ENCODE measurements at places on chromosomes 1 and 21.

GRCh38 chr1:101185421-101185820, 51.4 kb upstream of the S1PR1 start:
- no peak for DNase-seq

GRCh38 chr1:203340112-203340790, 10.7 kb downstream of the FMOD start:
- DNase-seq, result peak; percentile 68

DNA sequence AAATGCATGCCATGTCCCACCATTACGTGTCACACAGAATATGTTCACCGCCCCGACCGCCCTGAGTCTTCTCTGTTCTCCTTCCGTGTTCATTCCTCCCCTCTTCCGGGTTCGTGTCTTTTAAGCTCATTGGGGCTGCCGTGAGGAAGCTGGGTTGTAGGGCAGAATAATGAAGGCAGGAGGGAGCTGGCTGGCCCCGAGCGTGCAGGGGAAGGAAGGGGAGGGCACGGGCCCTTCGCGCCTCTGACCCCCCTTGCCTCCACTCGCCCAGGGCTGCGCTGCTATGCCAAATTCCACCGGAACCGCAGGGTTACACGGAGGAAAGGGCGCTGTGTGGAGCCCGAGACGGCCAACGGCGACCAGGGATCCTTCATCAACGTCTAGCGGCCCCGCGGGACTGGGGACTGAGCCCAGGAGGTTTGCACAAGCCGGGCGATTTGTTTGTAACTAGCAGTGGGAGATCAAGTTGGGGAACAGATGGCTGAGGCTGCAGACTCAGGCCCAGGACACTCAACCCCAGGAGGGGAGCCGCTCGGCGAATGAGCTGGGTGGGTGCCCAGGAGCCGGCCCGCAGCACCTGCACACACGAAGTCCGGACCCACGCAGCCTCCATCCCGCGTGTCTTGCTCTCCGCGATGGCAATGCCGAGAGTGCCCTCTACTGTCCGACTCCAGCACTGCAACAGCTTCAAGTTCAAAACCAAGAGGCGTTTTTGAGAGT, 16.5 kb upstream of the AGTRAP start:
- peak; percentile 81 for DNase-seq

DNA sequence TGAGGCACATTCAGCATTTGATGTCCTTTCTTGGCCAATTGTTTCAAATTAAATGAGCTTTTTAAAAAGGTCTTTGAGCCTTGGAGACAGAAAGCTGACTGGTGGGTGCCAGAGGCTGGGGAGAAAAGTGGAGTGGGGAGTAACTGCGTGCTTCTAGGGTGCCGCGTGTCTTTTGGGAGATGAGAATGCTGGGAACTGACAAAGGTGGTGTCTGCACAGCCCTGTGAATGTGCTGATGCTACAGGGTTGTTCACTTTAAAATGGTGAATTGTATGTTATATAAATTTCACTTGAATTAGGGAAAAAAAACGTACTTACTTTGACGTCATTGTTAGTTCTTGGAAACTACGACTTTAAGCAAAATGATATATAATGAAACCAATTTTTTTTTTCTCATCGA, 8.1 kb upstream of the TFF1 start:
- DNase-seq, result no peak

DNA sequence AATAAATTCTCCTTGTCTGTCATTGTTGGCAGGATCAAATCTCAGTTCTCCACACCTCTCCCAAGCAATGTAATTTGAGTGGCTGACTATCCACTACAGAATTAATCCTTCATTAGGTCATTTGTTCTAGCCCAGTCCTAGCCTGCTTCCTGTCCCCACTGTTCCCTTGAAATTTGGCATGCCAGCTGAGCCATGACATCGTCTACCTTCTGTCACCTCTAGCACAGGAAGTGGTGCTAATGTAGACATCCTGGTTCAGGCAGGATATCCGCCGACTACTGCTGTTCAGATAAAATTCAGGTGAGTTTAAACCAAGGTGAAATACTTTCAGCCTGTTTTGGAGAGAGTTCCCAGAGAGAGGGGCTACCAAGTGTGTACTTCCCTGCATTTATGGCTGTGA, 5.9 kb downstream of the CHRM3 start:
- no peak for DNase-seq

DNA sequence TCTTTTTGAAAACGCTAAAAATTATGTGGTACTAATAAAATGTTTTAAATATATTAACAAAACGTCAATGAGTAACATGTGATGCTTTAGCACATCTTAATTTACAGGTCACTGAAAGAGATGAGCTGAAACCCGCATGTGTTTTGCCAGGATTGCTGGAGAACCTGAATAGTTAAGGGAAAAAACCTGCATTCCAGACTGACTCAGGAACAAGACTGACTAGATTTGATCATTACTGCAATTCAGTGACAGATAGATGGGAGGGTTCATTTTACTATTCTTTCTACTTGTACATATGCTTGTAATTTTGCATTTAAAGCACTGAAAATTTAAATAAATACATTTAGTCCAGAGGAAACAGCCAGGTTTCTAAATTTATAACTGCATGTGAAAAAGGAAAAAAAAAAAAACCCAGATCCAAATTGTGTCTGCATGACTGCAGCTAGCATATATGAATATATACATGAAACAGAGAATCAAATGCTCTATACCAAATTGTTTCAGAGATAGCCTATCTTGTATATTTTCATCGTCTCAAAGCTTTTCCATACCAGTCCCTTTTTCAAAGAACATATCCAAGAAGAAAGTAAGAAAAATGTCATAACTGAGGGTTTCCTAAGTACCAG, 71.7 kb downstream of the APP start:
- no peak for DNase-seq

- no peak for DNase-seq
These were observed 2021.9 kb downstream of the MRPL39 start for GRCh38 chr21:23585419-23585818.

DNA sequence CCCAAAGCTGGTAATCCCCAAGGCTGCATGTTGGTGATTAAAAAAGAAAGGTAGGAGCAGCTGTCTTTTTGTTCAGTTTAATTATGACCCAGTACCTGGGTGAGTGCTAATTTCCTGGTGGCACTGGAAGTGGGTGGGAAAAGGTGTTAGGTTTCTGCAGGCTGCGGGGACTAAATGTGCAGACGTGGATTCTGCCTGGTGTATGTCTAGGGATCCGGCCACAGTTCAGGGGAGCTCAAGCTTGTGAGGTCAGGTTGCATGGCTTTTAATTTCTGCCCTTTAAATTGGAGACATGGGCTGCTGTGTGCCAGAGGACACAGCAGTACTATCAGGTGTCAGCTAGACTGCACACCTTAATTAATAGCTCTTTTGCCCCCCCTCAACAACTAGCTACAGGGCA, 20.3 kb upstream of the TBX19 start:
- DNase-seq, result peak; percentile 20

DNA sequence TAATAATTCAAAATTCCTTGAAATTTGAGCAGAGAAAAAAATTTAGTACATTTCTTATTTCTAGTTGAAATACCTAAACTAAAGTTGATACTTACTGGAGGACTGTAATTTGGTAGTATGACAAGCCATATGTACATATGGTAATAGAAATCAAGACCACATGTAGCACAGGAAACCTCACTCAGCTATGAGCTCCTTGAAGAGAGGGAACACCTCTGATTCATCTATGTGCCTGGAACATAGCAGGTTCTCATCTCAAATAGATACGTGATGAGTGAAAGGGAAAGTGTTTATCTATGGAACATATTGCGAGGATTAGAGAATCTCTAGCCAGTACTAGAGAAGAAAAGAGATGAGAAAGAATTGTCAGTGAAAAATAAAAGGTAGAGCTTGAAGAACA, 47.9 kb upstream of the GNG4 start:
- no peak for DNase-seq

DNA sequence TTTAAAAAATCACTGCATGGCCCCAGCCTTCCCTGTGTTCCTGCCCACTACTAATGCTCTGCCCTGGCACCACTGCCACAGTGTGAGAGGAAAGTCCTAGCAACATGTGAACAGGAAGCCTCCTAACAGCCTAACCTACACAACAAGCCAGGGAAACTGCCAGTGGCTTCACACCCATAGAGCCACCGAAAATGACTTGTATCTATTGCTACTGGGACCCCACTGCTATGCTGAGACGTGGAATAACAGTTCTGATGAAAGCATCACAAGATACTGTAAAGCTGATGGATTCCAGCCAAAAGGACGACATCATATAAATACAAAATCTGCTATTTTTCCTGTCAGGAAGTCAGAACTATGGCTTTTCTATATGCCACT, 74.9 kb downstream of the JAK1 start:
- DNase-seq, result no peak

DNA sequence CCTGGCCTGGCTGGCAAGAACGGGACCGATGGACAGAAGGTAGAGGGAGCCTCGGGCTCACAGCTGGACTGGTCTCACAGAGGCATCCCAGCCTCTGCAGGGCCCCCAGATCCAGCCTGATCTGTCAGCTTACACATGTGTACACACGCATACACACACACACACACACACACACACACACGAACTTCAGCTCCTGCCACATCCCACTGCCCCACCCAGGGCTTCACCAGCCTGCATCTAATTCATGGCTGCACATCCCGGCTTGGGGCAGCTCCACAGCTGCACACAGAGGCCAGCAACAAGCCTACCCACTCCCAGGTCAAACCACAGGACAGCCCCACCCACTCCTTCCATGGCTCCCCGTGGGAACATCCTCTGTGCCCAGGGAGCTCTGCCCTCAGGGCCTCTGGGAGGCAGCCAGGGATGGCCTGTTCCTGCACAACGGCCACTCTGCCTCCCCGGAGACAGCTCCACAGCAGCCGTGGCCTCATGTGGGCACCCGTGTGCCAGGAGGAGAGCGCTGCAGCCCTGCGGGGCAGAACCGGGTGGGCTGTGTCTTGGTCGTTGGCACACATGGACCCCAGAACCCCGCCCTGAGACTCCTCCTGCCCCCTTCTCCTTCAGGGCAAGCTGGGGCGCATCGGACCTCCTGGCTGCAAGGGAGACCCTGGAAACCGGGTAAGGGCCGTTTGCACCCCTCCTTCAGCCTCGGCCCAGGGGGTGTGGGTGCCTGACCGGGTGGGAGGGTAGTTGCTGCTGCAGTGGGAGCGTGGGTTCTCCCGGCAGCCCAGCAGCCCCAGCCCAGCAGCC, 19.1 kb downstream of the COL6A2 start:
- peak; percentile 1 for DNase-seq

- no peak for DNase-seq
These were observed 26.1 kb downstream of the SPAG17 start for GRCh38 chr1:118158924-118159323.

- DNase-seq, result no peak
These were observed 11.1 kb downstream of the H6PD start for GRCh38 chr1:9245661-9246060.

GRCh38 chr1:209208648-209209047, 374.9 kb upstream of the CAMK1G start:
- DNase-seq, result no peak

GRCh38 chr1:68046885-68047658, 3.4 kb downstream of the DIRAS3 start:
- no peak for DNase-seq

- no peak for DNase-seq
These were observed 181.0 kb downstream of the GIPC2 start for GRCh38 chr1:78226784-78227183.

- no peak for DNase-seq
These were observed 61.3 kb downstream of the GLUL start for GRCh38 chr1:182330303-182330702.

DNA sequence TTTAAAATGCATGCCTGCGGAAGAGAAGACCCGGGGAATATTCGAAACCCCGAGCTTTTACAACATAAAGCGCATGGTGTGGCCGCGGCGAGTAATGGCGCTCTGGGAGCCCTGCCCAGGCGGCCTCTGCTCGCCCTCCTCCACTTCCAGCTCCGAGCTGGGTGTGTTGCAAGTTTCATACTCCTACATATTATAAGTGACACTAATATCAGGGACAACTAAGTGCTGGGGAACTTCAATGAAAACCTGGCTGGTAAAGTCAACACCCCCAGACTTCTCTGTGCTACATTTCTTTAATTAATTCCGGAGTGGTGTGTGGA, 11.8 kb downstream of the SIM2 start:
- no peak for DNase-seq

GRCh38 chr1:63601463-63601862, 8.3 kb downstream of the PGM1 start:
- no peak for DNase-seq

- no peak for DNase-seq
These were observed 88.4 kb upstream of the TMPRSS2 start for GRCh38 chr21:41596241-41596925.

DNA sequence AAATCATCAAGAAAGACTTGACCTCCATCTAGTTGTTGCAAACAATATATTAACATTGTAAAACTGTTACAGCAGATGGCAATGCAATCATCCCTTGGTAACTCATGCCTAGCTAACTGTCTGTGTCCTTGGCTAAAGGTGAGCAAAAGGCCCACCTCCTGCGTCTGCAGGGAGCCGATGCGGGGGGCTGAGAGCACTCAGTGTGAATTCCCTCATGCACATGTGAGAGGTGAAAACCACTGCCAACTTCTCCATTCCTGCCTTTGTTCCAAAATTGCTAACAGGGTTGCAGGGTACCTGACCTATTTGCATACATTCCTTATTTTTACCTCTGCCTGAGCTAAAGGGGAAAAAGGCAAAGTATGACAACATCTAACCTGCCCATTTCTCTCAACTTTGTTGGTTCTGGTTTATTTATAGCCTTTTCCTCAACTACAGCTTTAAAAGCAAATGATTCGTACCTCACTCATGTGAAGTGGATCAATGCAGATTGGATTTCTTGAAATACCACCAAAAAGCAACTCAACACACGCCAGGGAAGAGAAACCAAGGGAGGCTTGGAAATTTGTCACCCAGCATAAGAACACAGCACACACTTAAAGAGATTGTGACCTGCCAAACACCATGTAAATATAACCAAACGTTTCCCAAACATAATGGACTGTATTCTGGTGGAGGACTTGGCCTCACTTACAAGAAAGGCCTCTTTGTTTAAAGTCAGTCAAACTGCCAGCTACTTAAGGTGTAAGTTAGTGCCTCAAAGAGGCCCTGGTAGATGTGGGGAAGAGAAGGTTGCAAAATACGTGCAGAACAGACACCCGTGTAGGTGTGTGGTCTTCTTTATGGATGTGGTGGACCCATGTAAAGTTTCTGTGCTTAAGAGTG, 651.0 kb downstream of the SMYD3 start:
- DNase-seq, result no peak

GRCh38 chr1:216723274-216723780, at the start of gene ESRRG:
ESRRG (minus strand) TSS chr1:216723429; CDS start chr1:216723299, 130 bp downstream.
- peak; percentile 78 for DNase-seq

DNA sequence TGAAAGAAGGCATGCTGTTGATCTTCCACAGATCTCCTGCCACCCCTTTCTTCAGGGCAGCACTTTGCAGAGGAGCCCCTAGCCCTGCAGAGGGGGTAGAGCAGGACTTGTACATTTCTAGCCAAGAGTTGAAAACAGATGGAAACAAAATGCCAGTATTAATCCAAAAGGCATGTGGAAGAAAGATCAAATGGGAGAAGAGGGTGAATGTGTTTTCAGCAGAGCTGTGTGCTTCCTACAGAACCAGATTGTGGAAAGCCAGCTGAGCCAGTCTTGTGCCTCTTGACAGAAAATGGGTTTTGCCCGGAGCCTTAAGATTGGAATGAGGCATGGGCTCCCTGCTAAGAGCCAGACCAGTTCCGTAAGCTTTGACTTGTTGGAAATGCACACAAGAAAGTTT, 105.2 kb upstream of the TSPAN2 start:
- DNase-seq, result no peak

Measured in nephron progenitor cell (in vitro differentiated cells).